Stimulated activated CD8-positive, alpha-beta memory T cell treated with anti-CD3 and anti-CD28 coated beads, Interleukin-7, amount 100 ng/mL, for 1 hour (primary cell): ENCODE measurements at places on chromosomes 4 and X.

DNA sequence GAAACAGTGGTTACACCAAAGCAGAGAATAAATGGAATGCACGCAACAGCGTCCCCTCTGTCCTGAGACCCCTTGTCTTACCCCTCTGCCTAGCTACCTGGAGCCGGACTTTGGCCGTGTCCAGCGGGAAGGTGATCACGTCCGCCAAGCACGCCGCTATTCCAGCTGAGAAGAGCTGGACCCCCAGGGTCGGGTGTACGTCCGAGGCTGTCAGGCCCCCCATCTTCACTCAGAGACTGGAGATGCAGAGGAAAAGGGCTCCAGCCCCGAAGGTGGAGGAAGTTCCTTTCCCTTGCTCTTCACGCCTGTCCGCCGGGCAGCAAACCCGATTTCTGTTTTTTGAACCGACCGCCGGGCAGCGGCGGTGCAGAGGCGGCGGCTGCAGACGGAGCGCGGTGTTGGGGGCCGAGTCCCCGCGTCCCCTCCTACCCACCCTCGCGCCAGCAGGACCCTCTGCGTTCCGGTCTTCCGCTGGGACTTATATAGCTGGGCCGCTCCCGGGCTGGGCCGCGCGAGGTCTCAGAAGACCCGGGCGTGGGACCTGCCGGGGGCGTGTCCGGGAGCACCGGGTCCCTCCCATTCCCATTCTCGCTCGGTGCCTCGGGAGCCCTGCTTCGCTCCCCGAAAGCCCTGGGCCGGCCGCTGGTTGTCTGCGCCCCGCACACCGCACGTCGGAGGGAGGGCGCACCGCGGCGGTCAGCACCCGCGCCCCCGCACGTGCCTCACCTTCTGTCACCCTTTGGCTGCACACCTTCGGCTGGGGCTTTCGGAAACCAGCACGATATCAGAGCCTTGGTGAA, at the start of gene UCP1:
Gene UCP1, minus strand, starts transcription at position 455 of the 800 bp plus-strand sequence. Its CDS starts 232 bp downstream, at position 223.
- DNase-seq = no peak

- no peak for DNase-seq
These were observed 58.0 kb downstream of the SH3BGRL start for GRCh38 chrX:81259714-81260395.

GRCh38 chr4:2927696-2928075, 35.5 kb downstream of the NOP14 start:
- DNase-seq = no peak

GRCh38 chrX:150184491-150184890, 178.6 kb upstream of the MAMLD1 start:
- DNase-seq = no peak

DNA sequence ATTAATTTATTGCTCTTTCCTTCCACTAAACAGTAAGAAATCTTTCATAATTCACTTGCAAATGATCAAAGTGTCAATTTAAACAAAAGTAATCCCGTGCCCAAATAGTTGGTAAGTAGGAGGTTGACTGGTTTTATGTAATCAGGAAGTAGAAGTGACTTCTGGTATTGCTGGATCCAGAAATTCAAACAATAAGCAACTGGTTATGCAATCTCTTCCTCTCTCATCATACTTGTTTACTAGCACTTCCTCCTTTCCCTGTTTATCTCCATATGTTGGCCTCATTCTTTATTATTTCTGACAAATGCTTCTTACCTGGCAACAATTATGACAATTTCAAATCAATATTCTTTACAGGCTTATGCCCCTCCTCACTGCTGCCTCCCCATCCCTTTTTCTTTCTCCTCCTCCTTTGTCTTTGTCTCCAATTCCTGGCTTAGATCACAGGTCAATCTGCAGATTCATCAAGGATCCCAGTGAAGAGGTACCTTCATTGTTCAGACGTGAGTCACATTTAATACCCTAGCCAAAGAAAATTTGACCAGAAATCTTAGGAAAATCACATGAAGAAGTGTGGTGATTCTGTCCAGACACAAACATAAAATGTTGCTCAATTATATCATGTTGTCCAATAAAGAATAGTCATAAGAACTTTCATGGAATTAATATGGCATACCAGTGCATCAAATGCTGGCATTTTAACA, 323.2 kb upstream of the PCDH7 start:
- DNase-seq = no peak

- DNase-seq = no peak
These were observed 49.7 kb upstream of the TMEM154 start for GRCh38 chr4:152729466-152729865.

GRCh38 chrX:51852096-51852495, 41.3 kb upstream of the MAGED1 start:
- DNase-seq = no peak

DNA sequence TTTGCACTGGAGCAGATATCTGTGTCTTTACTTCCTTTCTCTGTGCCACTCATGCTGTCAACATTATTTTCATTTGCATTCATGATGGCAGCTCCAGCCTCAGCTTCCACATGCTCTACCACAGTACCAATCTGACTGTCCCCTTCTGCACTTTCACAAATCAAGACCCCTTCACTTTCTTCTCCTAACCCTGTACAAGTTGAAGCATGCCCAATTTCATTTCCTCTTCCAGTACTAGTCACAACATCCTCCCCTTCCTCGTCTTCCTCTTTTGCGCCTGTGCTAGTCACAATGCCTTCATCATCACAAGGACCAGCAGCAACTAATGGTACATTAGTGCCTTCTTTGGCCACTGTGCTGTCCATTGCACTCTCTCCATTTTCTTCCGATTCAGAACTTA, 26.5 kb downstream of the BOD1L1 start:
- no peak for DNase-seq

DNA sequence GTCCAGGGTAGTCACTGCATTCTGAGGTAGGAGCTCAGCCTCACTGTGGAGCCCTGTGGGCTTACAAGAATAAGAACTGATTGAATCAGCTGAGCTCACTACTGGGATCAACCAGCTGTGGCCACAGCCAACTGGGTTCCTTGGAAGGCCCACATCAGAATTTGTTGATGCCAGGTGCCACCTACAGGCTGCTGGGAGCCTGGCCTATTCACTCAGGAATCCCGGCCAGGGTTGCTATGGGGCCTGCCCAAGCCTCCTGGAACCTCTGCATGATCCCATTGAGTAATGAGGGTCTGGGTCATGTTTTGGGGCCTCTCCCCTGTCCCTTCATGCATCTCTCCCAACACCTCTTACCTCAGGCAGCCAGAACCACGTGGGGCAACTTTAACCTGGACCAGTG, 53.9 kb upstream of the KIAA1210 start:
- no peak for DNase-seq

- no peak for DNase-seq
These were observed 100.2 kb upstream of the METTL14 start for GRCh38 chr4:118585015-118585414.

DNA sequence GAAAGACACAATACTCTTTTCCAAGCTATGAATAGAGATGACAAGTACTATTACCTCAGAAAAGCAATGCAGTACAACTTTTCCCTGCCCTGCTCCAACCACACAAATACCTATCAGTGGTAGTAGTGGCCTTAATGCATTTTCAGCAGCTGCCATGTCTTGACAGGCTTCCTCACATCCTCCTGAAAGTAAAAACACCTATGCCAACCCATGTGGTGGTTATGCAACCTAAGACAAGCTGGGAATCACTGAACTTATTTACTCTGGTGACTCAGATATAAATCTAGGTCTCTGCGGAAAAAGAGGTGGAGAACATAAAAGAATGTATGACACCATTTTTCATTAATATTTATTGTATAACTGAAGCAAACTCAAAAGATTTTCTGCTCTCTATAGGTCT, 14.5 kb downstream of the WDFY3 start:
- DNase-seq = no peak

GRCh38 chrX:148499638-148500422, 587 bp upstream of the AFF2 start:
- no peak for DNase-seq

DNA sequence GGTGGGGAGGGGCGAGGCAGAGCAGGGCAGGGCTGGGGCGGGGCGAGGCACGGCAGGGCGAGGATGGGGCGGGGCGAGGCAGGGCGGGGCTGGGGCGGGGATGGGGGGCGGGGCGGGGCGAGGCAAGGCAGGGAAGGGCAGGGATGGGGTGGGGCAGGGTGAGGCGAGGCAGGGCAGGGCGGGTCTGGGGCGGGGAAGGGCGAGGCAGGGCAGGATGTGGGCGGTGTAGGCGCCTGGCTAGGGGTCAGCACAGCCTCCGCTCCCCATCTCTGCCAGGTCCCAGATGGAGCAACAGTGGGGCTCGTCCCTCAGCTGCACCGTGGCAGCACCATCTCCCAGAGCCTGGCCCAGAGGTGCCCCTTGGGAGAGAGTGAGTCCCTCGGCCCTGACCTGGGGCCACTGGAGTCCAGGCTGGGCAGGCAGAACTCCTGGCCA, 4.2 kb upstream of the SRPK3 start:
- DNase-seq = no peak

DNA sequence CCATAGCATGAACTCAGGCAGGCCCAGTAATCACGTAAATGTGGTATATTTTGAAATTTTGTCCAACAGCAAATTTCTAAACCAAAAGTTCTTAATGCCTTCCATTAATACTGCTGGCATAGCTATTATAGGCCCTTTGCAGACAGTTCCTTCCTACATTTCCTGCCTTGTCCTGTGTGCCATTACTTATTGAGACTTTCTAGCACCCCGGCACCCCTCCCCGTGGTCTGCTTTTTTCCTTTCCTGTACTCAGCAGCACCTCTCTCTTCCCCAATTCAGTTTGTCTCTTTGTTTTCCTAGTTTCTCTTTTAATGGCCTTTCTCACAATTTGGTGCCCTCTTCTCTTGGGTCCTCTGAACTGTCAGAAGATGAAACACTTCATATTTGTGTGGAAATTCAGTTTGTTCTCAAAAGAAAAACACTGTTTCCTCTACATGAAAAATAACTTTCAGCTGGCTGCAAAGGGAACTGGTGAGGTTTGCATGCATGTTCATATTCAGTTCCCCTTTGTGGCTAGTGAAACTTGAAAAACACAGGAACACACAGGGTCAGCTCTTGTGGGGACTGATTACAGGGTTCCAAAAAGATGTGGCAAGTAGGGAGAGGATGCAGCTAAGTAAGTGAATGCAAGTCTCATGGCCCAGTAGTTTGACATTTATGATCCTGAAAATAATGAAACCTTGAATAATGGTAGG, 17.1 kb downstream of the GPR34 start:
- DNase-seq = no peak

- DNase-seq = no peak
These were observed 139.2 kb downstream of the NWD2 start for GRCh38 chr4:37383579-37384229.

DNA sequence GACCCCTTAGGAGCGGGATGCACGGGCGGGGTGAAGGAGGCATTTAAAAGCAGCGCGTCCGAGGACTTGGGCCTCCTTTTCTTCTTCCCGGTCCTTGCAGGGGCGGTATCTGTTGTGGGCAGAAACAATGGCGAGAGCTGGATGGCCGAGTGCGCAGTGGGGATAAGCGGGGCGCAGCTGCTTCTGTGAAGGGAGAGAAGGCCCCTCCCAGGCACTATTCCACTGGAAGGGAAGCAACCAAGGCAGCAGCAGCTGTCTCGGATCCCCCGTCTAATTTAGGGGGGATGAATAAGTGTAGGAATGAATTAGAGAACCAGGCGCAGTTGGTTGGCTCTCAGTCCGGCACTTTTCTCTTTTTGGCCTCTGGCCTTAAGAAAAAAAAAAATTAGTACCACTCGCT, 995 bp downstream of the SMARCA5 start:
- no peak for DNase-seq

- DNase-seq = no peak
These were observed 22.1 kb downstream of the NELFA start for GRCh38 chr4:1986578-1987210.

DNA sequence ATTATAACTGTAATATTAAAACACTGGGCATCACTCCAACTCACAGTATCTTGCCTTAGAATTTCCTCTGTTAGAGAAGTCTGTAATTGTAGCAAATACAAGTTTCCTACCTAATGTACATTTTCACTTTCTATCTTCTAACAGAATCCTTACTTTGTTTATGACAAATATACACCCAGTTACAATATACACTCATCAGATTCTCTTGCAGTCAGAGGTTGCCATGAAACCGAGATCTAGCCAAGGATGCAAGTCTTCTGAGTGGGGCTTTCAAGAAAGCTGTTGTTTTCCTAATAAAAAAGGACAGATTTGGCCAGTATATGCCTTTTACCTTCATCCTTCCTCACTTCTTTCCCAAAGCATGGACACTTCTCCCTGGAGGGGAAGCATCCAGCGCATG, 228.9 kb downstream of the SCFD2 start:
- no peak for DNase-seq

GRCh38 chrX:2933125-2933900, 4.2 kb upstream of the ARSD start:
- DNase-seq = no peak

- no peak for DNase-seq
These were observed 7.8 kb downstream of the DOCK11 start for GRCh38 chrX:118503260-118504041.

- no peak for DNase-seq
These were observed 1.1 kb downstream of the PLXNA3 start for GRCh38 chrX:154458954-154459778.

DNA sequence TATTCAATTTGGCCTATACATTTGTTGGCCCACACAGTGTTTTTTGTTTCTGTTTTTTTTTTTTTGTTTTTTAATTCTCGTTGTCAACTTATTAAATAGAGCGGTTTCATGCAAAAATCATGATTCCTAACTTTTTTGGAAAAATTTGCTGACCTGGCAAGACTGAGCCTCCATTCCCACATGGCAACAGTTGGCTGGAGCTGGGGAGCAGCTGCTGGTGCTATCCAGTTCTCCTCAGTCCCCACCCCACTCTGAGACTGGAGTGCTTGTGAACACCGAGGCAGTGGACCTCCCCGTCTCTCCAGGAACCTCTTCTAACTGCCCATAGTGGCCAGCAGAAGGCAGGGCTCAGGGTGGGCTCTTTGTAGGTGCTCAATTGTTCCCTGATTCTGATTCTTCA, 95.7 kb upstream of the OTUD4 start:
- no peak for DNase-seq

- DNase-seq = no peak
These were observed 202.0 kb downstream of the PCDH19 start for GRCh38 chrX:100208076-100208475.

GRCh38 chr4:7788193-7788592, 151.5 kb downstream of the AFAP1 start:
- no peak for DNase-seq

- DNase-seq = no peak
These were observed 245.9 kb downstream of the MID1IP1 start for GRCh38 chrX:39047174-39047573.

- no peak for DNase-seq
These were observed 48.6 kb upstream of the RASSF6 start for GRCh38 chr4:73668782-73669201.
